CD4-positive, alpha-beta T cell (primary cell): ENCODE measurements at places on chromosomes 1 and 21. TPM values are rescaled to one million over a fixed set of nuclear protein-coding genes. Genes with fewer than 3 reads are reported as not detected.

The ADGRL2 gene
- not detected for total RNA-seq

DNA sequence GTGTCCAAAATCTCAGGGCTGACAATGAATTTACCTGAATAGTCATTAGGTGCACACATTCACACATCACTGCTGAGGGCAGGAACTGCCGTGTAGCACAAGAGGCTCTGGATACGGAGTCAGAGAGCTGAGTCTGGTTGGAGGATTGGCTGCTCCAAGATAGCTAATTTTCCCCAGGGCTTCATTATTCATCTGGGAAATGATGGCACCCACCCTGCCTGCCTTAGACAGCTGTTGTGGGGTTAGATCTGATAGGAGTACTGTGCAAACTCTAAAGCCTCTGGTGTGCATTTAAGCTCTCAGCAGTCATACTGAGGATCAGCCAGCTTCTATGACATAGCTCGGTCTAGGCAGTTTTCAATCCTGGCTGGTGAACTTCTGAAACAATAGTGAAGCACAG lies 67.0 kb downstream of the LMX1A start:
- no peak for DNase-seq

The EPHA8 gene
- total RNA-seq, result not detected

DNA sequence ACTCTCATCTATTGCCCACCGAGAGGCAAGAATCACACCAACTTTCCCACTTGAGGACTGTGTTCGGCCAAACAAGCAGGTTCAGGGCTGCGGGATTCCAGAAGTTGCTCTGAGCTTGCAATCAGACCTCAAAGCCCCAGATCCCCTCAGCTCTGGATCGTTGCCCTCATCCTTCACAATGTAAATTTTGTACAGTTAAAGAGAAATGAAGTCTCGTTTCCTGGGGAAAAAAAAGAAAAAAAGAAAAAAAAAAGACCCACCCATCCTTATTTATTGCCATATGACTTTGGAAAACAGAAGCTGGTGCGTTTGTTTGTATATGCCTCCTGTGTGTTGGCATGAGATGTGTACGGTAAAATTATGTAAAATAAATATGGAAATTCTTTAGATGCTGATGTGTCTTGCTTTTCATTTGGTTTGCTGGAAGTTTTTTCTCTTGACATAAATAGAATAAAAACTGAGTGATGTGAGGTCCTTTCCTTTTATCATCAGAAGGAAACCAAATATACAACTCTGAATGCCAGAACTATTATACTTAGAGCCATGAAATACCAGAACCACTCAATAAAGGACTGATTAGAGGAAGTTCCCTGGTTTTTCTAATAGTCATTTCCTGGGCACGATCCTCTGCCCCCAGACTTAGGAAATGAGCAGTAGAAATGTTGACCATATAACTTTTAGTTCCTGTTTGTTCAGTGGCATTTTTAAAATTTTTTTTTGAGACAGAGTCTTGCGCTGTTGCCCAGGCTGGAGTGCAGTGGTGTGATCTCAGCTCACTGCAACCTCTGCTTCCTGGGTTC lies 48.7 kb downstream of the LHX4 start:
- DNase-seq, result no peak

- no peak for DNase-seq
These were observed 6.0 kb upstream of the TGFBR3 start for GRCh38 chr1:91891969-91892368.
